ENCODE measurements at places on chromosomes 13 and 19.

GRCh38 chr13:84574851-84575250, 692.6 kb upstream of the SLITRK1 start:
- no peak for DNase-seq
- no peaks in the 10 kb centered on the region for H3K36me3 ChIP-seq
- H3K4me1 ChIP-seq = no peaks in the 10 kb centered on the region

GRCh38 chr19:37317403-37318209, 53.3 kb upstream of the ZNF527 start:
- peak overlapping the region; percentile 80 for H3K27ac ChIP-seq
- H3K4me3 ChIP-seq = peak overlapping the region; percentile 96
- H3K27me3 ChIP-seq = no peaks in the 10 kb centered on the region
- peak; percentile 88 for DNase-seq
- peaks cover 19% of the 10 kb centered on the region for H3K4me1 ChIP-seq
- H3K36me3 ChIP-seq = no peaks in the 10 kb centered on the region

DNA sequence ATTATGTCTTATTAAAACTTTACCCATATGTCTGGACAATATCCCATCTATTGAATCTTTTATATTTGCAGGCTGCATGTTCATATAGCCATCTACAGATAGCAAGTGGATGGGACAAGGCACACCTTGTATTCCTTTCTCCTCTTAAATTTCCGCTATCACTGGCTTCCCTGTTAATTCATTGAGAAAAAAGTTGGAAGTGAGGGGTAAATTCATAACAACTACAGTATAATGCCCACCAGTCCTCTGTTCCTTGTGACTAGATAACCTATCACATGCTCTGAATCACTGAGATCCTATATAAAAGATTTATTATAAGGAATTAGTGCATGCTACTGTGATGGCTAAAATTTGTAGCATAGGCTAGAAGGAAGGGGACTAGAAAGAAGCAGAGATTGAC, 1005.8 kb upstream of the ATXN8OS start:
- no peaks in the 10 kb centered on the region for H3K4me1 ChIP-seq
- no peak overlapping the region for H3K4me3 ChIP-seq

DNA sequence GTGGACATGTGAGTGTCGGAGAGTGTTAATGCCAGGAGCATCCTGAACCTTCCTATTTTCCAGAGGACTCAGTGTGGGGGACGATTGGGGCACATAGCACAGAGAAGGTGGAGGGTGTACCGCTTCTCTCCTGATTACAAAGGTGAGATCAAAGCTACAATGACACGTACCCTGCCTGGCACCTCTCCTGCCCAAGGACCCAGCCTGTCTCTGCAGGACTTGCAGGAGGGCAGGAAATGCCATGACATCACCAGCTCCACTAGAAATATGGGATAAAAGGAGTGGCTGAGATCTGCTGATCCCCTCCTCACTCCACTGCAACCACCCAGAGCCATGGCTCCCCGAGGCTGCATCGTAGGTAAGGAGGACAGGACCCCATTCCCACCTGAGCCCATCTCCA, at the start of gene IGFL1:
TSS of gene IGFL1 (plus strand) at position 301 of the 400 bp plus-strand sequence. CDS start at position 334, 33 bp downstream.
- no peak for DNase-seq
- peaks cover 2% of the 10 kb centered on the region for H3K27me3 ChIP-seq
- no peaks in the 10 kb centered on the region for H3K36me3 ChIP-seq
- H3K4me1 ChIP-seq = no peaks in the 10 kb centered on the region

- H3K27ac ChIP-seq = no peak overlapping the region
- H3K4me1 ChIP-seq = peaks cover 6% of the 10 kb centered on the region
Measured at GRCh38 chr19:49357186-49357585, 5.0 kb downstream of the TEAD2 start.

GRCh38 chr19:3368848-3369336, 2.5 kb downstream of the NFIC start:
- H3K27me3 ChIP-seq = no peaks in the 10 kb centered on the region
- peaks cover 11% of the 10 kb centered on the region for H3K4me1 ChIP-seq
- no peak for DNase-seq
- no peaks in the 10 kb centered on the region for H3K36me3 ChIP-seq

DNA sequence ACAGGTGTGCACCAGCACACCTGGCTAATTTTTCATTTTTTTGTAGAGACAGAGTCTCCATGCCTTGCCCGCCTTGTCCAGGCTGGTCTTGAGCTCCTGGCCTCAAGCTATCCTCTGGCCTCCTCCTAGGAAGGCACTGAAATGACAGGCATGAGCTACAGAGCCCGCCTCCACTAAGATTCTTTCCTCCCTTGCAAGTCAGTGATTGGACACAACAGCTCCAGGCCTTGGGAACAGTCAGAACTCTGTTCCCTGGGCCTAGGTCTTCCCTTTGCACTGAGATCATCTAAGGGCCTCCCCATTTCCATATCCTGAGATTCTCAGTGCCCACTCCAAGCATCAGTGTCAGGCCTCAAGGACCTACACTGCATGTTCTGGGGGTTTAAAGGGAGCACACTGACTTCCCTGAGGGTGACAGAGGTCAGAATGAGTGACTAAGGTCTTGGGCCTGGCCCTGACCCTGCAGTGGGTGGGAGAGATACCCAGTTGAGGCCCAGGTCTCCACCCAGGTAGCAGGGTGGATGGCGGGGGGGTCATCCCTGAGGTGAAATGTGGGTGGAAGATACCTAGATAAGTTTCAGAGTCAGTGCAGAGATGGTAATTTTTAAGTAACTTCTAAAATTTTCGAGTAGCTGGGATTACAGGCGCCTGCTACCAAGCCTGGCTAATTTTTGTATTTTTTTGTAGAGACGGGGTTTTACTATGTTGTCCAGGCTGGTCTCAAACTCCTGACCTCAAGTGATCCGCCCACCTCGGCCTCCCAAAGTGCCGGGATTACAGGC, 17.3 kb upstream of the ERCC1 start:
- H3K27me3 ChIP-seq = no peaks in the 10 kb centered on the region
- peak overlapping the region; percentile 76 for H3K27ac ChIP-seq
- H3K36me3 ChIP-seq = no peaks in the 10 kb centered on the region
- H3K4me1 ChIP-seq = peaks cover 36% of the 10 kb centered on the region

DNA sequence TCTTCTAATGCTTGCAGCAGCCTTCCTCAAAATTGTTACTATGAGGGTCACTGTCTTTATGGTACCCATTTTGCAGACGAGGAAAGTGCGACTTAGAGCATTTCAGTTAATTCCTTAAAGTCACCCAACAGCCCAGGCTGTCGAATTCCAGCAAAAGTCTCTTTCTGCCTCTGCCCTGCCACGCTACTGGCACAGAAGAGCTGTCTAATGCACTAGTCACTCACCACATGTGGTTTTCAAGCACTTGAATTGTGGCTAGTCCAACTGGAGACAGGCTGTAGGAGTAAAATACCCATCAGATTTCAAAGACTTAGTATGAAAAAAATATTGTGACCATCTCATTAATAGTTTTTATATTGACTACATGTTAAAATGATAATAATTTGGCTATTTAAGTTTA, 1.7 kb downstream of the FPR1 start:
- no peaks in the 10 kb centered on the region for H3K4me1 ChIP-seq
- H3K4me3 ChIP-seq = no peak overlapping the region
- no peaks in the 10 kb centered on the region for H3K27me3 ChIP-seq

- peaks cover 16% of the 10 kb centered on the region for H3K4me1 ChIP-seq
- DNase-seq = peak; percentile 53
- H3K27me3 ChIP-seq = no peaks in the 10 kb centered on the region
- peak within 1 kb of the TSS; percentile 12 for H3K27ac ChIP-seq
Measured at GRCh38 chr19:55580628-55581144, at the start of gene ZNF579. ZNF579 (minus strand) TSS chr19:55580848; CDS start chr19:55579639, 1,209 bp downstream.

GRCh38 chr13:100269837-100270236, 180.9 kb downstream of the PCCA start:
- DNase-seq = no peak
- no peak overlapping the region for H3K4me3 ChIP-seq
- H3K36me3 ChIP-seq = no peaks in the 10 kb centered on the region

- H3K36me3 ChIP-seq = no peaks in the 10 kb centered on the region
- peaks cover 4% of the 10 kb centered on the region for H3K27me3 ChIP-seq
- no peaks in the 10 kb centered on the region for H3K4me1 ChIP-seq
- H3K27ac ChIP-seq = no peak overlapping the region
- no peak overlapping the region for H3K4me3 ChIP-seq
- no peak for DNase-seq
Measured at GRCh38 chr19:19256072-19256969, 16.8 kb downstream of the TM6SF2 start.

DNA sequence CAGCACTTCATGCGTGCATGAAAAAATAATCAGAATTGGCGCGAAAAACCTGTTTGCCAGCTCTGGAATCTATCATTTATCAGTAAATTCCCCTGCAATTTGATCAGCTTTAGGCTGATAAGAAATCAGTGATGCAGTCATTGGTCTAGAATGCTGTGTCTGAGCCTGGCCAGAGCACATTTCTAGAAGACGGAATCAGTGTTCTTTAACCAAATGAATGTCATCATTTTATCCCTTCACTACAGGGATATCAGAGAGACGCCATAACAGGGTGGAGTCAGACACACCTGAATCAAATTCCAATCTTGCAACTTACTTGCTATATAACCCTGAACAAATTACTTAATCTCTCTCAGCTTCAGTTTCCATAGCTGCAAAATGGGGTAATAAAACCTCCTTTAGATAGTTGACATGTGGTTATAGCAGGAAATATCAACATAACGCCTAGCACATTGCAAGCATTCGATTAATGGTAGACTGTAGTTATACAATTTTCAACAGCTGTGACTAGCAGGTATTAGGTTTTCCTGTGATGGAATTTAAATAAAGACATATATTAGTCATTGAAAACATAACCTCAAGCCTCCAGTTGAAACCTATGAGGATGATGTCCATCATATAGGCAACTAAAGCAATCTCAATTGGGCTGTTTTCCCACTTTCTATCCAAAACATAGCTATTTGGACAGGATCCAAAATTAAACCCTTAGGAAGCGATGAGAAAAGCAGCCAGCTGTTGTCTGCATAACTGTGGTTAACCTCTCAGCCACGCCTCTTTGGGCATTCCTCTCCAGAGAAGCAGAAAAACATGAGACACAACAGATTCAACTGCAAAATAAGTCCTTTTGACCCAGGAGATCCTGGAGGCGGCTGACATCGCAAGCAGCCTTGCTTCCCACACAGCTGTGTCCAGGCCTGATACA, 51.6 kb upstream of the UBL3 start:
- H3K36me3 ChIP-seq = no peaks in the 10 kb centered on the region
- peak overlapping the region; percentile 47 for H3K4me3 ChIP-seq

GRCh38 chr19:11108746-11109145, 19.5 kb downstream of the LDLR start:
- H3K4me1 ChIP-seq = no peaks in the 10 kb centered on the region
- H3K36me3 ChIP-seq = peaks cover 19% of the 10 kb centered on the region
- DNase-seq = no peak

DNA sequence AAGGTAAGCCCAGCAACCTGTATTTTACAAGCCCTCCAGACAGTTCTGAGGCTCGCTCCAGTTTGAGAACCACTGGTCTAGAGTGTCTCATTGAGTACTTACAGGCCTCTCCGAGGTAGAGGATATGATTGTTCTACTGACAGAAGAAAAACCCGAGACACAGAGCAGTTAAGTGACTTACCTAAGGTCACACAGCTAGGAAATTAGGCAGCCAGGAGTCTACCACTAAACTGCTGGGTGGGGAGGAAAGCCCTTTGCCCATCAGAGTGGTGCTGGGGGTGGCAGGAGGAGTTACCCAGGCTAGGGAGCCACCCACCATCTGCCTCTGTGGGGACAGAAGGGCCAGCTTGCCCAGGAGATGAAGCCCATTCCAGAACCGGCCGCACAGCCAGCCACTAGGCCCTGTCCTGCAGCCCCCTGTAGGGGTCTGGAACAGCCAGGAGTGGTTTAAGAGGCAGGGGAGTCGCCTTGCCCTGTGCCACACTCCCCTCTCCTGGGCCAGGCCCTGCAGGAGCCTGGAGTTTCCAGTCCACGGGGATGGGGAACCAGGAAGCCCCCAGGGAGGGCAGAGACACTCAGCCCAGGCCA, 703 bp downstream of the RASGRP4 start:
- no peak overlapping the region for H3K4me3 ChIP-seq
- DNase-seq = no peak
- peak overlapping the region; percentile 67 for H3K27ac ChIP-seq
- no peaks in the 10 kb centered on the region for H3K4me1 ChIP-seq

- H3K4me3 ChIP-seq = no peak overlapping the region
- no peaks in the 10 kb centered on the region for H3K27me3 ChIP-seq
- H3K4me1 ChIP-seq = no peaks in the 10 kb centered on the region
- no peaks in the 10 kb centered on the region for H3K36me3 ChIP-seq
Measured at GRCh38 chr13:105170438-105170837, 1365.0 kb downstream of the EFNB2 start.

DNA sequence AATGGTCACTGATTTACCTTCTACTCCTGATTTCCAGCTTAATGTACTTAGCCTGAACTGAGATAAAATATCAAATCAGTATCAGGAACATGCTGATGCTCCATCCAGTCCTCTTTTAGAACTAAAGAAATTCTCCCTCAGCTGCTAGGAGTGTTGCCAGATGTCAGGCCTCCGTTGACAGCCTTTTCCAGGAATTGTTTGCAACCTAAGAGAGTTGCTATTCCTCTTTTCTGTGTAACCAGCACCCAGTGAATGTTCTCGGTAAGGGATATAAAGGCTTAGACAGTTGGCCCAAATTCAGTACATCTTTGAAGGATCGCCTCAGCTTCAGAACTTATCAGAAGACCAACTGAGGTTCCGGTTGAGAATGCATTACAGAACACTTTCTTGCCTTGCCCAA, 559.0 kb downstream of the PCDH17 start:
- no peaks in the 10 kb centered on the region for H3K4me1 ChIP-seq
- DNase-seq = no peak
- no peaks in the 10 kb centered on the region for H3K27me3 ChIP-seq

GRCh38 chr13:97566907-97567306, 132.9 kb downstream of the RAP2A start:
- H3K4me1 ChIP-seq = no peaks in the 10 kb centered on the region
- H3K36me3 ChIP-seq = no peaks in the 10 kb centered on the region
- no peak overlapping the region for H3K4me3 ChIP-seq

DNA sequence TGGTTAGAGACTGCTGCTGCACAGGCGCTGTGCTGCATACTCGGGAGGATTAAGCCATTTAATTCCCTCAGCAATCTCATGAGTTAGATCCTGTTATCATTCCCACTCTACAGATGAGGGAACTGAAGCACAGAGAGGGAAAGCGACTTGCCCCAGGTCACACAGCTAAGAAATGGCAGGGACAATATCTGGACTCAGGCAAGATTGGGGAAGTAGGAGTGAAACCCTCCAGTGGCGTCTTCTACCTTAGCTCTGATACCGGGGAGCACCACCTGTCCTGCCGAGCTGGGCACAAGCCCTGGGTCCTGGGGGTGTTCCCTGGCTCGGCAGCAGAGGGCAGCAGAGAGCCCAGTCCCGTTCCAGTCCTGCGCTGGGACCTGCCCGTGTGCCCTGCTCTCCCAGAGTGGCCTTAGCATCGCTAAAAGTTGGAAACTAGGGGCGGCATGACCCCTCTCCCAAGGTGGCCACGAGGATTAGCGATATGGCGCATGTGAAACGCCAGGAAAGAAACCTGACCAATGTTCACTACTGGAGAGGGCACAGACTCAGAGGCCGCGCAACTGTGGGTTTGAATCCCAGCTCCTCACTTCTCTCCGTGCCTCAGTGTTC, 20.5 kb downstream of the CYTH2 start:
- DNase-seq = peak; percentile 75
- peaks cover 4% of the 10 kb centered on the region for H3K27me3 ChIP-seq
- no peak overlapping the region for H3K4me3 ChIP-seq
- H3K36me3 ChIP-seq = no peaks in the 10 kb centered on the region
- H3K4me1 ChIP-seq = peaks cover 37% of the 10 kb centered on the region
- H3K27ac ChIP-seq = no peak overlapping the region
